Aorta (tissue), 5 donors: ENCODE measurements at places on chromosomes 6 and 20. TPM values are rescaled to one million over a fixed set of nuclear protein-coding genes. Genes with fewer than 3 reads are reported as not detected.

DNA sequence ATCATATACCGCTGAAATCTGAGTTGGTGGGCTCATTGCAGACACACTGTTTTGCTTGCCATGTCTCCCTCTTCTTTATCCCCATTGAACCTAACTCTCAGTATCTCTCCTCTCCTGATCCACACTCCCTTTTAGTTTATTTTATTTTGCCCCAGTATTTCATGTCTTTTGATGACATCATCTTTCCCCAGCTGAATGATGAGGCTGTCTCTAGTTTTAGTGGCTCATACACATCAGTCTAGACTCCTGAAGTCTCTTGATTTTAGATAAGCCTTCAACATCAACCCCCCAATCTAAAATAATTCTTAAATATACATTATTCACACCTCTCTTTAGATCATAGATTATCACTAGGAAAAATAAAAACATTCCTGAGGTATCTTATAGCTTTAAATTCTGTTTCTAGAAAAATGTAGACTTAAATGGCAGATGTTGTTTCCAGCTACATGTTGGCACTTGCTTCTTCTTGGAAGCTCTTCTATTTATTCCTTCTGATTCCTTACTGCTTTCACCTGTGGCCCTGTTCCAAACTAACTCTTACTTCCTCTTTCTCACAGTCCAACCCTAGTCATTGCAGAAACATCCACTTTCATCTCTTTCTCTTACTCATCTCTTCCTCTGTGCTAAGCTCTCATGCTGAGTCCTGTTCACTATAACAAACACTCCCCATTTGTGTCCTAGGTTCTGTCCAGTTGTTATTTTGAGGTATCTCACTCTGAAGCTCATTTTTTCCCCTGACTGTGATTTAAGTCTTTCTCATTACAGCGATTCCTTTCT lies 191.9 kb upstream of the SLC35B3 start:
- DNase-seq, result no peak

DNA sequence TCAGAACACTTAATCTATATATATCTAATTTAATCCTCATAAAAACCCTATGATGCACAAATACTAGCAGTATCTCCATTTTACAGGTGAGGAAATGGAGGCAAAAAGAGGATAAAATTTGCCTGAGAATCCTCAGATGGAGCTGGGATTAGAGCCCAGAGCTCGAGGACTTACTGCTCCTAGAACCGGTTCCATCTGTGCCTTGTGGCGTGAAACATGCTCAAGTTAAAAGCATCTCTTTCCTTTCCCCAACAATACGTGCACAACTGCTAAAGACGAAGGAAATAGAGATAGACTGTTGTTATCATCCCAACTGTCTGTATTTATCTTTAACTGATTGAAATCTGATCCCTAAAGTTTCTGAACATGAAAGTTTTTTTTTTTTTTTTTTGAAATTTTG lies 367.6 kb upstream of the SOX4 start:
- no peak for DNase-seq

DNA sequence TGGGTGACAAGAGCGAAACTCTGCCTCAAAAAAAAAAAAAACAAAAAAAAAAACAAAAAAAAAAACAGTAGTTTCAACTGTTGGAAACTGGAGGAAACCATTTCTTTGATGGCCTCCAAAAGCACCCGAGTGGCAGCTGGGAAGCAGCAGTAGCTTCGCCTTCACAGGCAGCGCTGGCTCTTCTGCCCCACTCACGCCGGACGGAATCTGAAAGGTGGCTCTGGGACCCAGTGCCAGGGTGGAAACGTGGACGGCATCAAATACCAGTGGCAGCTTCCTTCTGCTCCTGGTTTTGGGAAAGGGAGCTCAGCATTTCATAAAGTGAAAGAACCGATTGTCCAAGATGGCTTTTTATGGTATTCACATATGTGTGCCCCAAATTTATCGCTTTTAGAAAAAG lies 159.4 kb downstream of the SMOC2 start:
- DNase-seq, result no peak

- DNase-seq, result no peak
Measured at GRCh38 chr6:134081506-134081905, 29.1 kb upstream of the SLC2A12 start.

DNA sequence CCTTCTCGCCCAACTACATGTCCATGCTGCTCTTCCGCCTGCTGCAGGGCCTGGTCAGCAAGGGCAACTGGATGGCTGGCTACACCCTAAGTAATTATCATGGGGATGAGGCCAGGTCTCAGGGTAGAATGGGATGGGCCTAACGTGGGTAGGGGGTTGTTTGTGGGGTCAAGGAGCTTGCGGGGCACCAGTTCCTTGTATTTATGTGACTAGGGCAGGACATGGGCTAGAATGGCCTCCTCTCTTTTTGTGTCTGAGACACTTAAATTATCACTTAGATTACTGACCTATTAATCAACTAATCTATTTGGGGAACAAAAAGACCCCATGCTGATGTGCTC lies 10.7 kb downstream of the SLC22A1 start:
- DNase-seq, result no peak

GRCh38 chr6:148750838-148751792 lies 4.3 kb downstream of the UST start:
- DNase-seq, result no peak

DNA sequence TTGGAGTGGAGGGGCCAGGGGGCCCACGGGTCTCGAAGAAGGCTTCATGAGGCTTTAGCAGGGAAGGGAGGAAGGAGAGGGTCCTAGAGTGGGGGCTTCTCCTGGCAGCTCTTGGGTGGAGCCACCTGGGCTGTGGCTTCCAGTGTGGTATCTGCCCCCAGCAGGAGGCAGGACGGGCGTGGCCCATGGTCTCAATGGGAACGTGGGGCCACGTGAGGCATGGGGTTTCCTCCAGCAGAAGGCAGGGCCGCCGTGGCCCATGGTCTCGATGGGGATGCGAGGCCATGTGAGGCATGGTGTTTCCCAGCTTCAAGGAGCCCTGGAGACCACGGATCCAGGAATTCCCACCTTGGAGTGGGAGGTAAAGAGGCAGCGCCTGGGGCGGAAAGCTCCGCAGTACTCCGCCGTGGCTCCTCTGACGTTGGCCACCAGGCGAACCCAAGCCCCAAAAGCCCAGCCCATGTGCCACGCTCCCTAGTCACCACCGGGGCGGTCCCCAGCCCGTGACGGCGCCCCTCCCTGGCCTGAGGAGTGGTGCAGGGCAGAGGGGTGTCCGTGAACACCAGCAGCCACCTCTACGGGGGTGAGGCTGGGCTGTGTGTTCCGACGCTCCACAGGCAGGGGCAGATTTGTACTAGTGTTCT lies 62.0 kb upstream of the GATA5 start:
- DNase-seq, result no peak

DNA sequence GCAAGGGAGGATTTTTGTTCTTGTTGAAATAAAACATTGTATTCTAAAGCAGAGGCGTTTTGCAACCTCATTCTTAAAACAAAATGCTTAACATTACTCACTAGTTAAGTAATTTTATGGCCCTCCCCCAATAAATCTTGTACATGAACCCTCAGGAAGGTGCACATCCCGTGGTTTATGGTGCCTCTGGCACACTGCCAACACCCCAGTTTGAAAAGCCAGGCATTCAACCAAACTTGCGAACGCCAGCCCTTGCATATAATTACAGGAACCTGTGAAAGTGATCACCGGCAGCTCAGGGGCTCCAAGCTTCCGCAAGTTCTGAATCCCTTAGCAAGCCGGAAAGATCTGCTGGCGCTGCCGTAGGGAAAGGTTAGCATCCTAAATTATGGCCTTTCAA lies 1109.0 kb upstream of the FLRT3 start:
- no peak for DNase-seq

- no peak for DNase-seq
Measured at GRCh38 chr6:92777146-92777740, 642.1 kb downstream of the EPHA7 start.

- DNase-seq, result no peak
Measured at GRCh38 chr20:45359069-45359405, 3.9 kb upstream of the SYS1 start.

DNA sequence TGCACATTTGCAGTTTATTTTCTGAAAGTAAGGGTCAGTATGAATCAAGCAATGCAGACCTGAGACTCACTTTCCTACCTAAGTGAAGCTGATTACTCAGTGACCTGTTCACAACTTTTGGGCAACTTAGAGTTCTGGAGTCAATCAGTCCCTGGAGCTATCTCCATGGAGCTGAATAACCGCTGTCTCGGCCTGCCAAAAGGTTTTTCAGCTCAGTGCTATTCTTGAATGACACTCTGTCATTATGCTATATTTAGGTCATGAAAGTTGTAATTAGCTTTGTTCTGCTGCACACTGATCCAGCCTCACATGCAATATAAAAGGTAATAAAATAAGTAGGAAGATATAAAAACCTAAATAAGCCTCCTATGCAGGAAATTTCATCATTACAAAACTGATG lies 356.0 kb downstream of the BMP2 start:
- DNase-seq, result no peak

- DNase-seq, result no peak
Measured at GRCh38 chr20:9677100-9677623, 161.7 kb downstream of the PAK5 start.

- DNase-seq, result no peak
Measured at GRCh38 chr6:89198235-89198634, 18.9 kb downstream of the GABRR1 start.

Gene C6orf58
- total RNA-seq, result not detected

Gene MAS1
- total RNA-seq, result 0.12 TPM

Gene ANKRD66
- not detected for total RNA-seq

Gene CALHM6
- total RNA-seq, result 1.8 TPM

Gene ENPP1
- total RNA-seq, result 20.2 TPM

Gene HRH3
- total RNA-seq, result not detected

Gene CLDN20
- total RNA-seq, result not detected

Gene RNF39
- total RNA-seq, result not detected

Gene GTF2H4
- 37.0 TPM for total RNA-seq
